Psoas muscle (tissue), 8 donors: ENCODE measurements at places on chromosomes 16 and 17. TPM values are rescaled to one million over a fixed set of nuclear protein-coding genes. Genes with fewer than 3 reads are reported as not detected.
A peak's percentile ranks its signal among the peaks of the same experiment; 100 is the strongest.

The SDR42E2 gene
- total RNA-seq: not detected

DNA sequence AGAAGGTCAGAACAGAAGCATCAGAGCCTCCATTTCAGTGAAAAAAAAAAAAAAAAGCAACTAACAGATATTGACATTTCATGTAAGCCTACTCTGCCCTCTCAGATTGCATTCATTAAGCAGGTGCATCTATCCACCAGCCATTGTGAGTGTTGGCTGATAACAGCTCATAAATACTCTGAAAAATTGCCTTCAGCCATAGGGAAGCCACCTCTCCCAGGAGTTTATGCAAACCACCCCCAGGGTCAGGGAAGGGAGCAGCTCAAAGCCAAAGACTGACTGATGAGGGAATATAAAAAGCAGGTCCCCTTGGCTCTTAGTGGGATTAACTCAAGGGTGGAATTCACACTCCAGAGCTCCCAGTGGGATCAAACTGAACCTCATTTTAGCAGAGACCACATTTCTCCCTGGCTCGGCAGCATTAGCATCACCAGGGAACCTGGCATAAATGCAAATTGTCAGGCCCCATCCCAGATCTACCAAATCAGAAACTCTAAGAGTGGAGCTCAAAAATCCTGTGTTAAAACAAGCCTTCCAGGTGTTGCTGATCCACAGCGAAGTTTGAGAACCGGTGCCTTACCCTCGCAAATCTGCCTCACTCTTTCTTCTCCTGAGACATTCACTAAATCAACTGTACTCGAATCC is 14.2 kb downstream of the APOH start:
- no peak for DNase-seq

The CCL17 gene
- total RNA-seq: not detected

DNA sequence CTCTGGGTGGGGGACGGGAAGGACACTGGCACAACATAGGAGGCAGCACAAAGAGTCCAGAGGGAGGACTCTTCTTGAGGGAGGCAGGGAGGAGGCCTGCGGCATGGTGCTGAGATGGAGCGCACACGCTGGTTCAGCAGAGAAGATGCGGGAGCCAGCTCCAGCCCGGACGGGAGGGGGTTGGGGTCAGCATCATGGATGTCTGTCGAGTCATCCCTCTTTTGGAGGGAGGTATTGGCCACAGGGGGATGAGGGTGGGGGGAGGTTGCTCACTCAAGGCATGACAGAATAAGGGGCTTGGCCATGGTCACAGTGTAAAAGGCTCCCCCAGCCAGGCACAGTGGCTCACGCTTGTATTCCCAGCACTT is 19.3 kb downstream of the DCAKD start:
- no peak for DNase-seq

The EFCAB13 gene
- total RNA-seq: 0.68 TPM

The OTOP2 gene
- total RNA-seq: not detected

DNA sequence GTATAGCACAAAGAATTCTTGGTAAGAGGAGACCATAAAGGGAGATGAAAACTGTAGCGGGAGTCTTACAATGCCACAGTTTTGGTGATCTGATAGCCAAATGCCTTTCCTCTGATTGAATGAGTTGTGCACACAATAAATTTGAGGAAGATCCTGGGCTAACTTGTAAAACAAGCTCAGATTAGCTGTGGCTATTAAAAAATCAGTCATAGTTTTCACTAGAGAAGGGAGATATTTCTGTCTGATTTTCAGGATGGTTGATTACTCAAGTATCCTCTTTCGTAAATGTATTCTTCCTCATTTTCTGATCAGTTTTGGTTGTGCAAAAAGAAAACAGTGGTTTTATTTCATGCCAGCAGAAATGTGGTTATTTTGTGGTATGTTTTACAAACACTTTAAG is 9.1 kb upstream of the METTL9 start:
- DNase-seq: no peak

The ZNF423 gene
- total RNA-seq: 16.2 TPM

DNA sequence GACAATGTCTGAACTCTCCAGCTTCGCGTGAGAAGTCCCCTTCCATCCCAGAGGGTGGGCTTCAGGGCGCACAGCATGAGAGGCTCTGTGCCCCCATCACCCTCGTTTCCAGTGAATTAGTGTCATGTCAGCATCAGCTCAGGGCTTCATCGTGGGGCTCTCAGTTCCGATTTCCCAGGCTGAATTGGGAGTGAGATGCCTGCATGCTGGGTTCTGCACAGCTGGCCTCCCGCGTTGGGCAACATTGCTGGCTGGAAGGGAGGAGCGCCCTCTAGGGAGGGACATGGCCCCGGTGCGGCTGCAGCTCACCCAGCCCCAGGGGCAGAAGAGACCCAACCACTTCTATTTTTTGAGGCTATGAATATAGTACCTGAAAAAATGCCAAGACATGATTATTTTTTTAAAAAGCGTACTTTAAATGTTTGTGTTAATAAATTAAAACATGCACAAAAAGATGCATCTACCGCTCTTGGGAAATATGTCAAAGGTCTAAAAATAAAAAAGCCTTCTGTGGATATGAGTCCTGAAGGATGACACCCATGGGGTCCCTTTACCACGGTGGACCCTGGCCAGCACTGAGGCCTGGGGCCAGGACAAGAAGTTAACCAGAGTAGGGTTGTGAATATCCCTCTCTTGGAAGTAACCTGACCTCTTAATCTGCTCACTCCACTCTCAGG is 10.5 kb upstream of the ITGAD start:
- peak; percentile 81 for DNase-seq

The SCIMP gene
- 0.74 TPM for total RNA-seq

DNA sequence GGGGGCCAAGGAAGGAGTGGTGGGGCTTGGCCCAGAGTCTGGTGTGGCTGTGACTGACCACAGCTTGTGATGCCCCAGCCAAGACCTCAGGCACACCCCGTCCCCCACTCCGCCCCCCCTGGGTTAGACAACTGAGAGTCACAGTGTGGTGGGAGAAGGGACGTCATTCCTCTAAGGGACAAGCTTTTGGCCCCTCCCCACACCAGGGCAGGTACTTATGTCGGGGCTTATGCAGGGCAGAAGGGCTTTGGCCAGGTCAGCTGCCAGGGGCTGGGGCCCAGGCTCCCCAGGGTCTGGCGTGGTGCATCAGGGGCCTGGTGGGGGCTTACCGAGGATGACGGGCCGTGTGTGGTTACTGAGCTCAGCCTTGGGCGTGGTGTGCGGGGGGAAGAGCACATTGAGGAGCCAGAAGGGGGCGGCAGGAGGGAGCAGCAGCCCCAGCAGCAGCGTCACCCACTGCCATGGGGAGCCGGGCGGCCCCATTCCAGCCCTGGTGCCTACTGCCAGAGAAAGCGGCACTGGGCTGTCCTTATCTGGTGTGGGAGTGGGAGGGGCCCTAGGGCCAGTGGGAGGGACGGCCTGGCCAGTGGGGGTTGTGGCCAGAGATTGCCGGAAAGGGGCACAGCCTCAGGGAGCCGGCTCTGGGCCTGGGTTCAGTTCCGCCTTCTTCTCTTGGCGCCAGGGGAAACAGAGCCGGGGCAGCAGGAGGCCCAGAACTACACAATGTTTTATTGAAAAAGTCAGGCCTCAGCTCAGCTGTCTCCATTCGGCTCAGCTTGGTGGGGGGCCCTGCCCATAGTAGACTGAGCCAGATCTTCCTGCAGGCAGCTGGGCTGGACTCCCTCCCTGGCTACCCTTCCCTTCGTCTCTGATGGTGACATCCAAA is at the start of gene LCAT:
TSS of gene LCAT (minus strand) at position 502 of the 886 bp plus-strand sequence. CDS start at position 483, 19 bp downstream.
- DNase-seq: peak; percentile 75

The E4F1 gene
- 22.9 TPM for total RNA-seq

DNA sequence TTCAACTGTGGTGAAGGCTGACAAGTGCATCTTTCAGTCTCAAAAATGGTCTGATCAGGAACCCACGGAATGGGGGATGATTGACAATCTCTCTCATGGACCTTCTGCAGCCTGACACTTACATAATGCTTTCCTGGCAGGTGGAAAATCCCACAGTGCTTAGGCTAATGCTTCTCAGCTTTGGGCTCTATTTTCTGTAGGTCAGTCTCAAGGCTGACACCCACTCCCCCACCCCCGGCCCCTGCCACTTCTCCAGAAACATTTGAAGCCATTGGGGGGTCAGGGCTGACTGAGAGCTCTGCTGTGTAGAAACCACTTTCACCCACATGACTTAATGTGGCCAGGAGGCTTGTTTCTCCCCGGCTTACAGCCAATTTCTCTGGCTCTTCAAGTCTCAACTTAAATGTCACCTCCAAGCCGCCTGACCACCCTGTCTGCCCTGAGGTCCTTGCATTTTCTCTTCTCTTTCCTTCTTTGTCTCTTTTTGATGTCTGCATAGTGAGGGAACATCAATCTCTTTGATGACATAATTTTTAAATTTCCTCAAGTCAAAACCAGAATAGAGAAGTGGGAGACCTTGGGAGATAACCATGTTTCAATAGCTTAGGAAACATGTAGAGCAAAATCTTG is 16.7 kb upstream of the IRF8 start:
- no peak for DNase-seq

The CTRB1 gene
- 3.9 TPM for total RNA-seq

The THRA gene
- 44.7 TPM for total RNA-seq

DNA sequence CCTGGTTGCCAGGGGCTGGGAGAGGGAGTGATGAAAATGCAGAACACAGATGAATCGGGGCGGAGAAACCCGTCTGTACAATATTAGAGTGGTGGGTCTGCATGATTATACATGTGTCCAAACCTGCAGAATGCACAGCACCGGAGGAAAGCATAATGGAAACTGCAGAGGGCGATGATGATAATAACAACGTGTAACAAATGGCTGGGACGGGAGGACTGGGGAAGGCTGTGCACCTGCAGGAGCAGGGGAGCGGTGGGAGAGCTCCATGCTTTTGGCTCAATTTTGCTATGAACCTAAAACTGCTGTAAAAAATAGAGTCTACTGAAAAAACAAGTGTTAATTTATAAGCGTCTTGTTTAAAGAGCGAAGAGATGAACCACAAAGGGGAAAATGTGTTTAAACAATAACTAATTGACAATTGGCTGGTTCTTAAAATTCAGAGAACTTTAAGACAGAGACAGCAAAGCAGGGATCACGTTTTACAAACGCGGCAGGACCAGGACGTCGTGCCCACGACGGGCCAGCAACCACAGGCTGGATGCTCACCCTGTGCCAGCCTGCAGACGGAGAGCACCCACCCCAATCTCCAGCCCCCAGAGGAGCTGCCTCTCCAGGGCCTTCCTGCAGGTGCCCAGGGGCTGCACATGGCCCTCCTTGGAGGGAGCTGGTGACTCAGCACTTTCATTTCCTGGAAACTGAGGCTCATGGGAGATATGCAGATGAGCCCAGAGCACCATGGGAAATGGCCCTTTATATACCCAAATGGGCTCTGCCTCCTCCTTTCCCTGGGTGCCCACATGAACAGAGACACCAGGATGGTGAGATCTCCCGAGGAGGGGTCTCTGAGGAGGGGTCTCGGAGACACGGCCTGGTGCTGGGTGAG is at the start of gene TEX19:
TSS of gene TEX19 (plus strand) at position 783 of the 886 bp plus-strand sequence. CDS start 2,904 bp downstream, outside the sequence.
- no peak for DNase-seq
